ENCODE measurements at places on chromosomes 2 and 18.

DNA sequence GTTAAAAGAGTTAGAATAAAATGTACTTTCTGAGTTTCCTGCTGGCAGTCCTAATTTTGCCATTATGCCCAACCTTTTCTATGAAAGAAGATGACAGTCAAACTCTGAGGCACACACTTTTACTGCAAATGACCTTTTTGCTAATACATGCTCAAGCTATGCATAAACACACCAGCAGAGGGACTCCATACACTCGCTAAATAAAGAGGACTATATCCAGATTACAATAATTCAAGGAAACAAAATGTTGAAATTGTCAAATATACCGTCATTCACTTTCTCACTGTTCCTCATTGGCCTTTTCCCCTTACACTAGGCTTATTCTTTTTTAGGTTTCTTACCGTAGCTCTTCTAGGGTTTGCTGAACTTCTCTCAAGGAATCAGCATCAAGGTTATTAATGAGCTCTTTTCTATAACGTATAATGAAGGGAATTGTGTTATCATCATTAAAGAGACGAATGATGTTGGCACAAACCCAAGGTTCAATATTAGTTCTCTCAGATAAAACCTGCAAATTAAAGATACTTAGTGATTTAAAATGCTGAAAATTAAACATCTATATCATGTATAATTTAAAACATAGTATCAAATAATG is 25.7 kb downstream of the SRBD1 start:
- DNase-seq, result no peak

DNA sequence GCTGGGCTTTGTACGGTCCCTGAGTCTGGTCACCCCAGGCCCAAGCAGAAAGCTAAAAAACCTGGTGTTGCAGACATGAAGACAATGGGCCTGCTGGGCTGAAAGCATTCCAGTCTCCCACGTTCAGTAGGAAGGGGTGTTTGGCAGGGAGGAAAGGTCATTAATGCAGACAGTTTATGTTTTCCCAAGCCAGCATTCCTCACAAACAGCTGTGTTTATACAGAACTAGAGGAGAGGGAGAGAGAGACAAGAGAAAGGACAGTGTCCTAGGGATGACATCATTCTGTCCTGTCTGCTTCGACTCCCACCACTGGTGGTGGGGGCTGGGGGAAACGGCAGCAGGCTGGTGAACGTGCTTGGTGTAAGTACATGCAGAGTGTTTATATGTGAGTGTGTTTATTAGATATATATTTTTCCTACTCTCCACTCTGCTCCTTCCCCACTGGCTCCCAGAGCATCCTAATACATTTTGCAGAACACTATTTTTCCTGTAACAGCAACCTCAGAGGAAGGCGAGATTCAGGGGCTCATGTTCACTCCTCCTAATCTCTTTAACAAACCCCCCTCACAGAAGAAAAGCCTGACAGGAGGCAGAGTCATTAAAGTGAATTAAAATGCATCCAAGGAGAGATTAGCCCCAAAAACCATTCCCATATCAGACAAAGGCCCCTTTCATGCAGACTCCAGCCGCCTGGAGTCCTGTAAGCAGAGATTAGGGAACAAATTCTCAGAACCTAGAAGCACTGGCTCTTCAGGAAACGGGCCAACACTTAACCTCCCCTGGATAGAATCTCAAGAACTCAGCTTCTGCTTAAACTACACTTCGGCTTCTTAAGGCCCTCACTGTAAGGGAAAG is 380.4 kb downstream of the TNS1 start:
- DNase-seq, result no peak

DNA sequence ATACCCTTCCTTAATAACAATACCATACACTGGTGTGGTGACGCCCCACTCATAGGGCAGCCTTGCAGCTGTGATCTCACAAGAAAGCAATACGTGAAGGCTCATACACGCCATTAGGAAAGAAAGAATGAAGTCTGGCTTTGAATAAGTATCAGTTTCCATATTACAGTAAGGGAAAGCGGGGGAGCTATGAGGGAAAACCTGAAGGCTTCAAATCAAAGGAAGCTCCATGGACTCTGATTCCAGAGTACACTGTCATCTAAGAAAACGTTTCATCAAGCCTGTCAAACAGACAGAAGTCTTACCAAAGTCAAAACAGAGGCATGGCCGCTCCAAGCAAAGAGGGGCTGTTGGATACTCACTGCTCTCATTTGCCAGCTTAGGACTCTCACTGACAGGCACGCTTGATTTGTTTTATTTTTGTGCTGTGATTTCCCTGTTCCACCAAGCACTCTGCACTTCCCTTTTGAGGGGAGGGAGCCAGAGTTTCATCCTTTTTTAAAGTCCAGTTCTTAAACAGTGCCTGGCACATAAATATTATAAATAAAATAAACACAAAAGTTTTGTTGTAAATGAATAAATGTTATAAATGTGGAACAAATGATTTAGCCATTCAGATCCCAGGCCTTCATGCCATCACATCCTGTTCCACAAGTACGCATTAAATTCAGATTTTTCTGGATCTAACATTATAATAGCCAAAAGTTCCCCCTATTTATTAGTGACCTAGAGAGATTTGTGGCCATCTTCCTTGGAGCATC is 221.2 kb downstream of the PIEZO2 start:
- no peak for DNase-seq

DNA sequence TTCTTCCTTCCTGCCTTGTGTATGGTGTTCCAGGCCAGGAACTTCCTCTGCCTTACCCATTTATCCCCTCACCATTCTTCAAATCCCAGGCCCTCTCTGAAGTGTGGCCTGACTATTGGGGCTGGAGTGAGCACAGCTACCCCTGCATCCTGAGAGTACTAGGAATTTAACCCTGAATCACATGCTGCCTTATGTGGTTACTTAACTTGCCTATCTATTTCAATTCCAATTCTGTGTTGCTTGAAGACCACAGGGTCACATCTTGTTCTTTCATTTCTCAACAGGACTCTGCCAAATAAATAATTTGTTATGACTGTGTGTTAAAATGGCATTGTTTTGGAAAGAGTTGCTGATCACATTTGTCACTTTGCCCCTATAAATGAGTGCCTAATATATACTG is 108.6 kb downstream of the CERS6 start:
- no peak for DNase-seq

DNA sequence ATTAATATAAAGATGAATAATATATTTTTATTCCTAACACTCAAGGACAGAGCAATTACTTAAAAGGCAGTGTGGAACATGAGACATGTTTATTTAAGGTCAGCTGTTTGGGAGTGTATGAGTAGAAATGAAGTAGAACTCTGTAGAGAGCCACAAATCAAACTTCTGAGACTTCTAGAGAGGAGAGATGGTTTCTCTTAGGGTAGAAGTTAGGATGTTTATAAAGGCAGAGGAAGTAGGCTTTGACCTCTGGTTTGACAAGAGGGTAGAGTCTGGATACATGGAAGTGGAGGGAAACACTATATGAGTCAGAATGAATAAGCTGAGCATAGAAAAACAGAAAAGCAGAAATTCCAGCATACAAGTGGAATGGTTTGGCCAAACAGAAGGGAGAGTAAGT is 262.1 kb upstream of the KLHL14 start:
- no peak for DNase-seq

DNA sequence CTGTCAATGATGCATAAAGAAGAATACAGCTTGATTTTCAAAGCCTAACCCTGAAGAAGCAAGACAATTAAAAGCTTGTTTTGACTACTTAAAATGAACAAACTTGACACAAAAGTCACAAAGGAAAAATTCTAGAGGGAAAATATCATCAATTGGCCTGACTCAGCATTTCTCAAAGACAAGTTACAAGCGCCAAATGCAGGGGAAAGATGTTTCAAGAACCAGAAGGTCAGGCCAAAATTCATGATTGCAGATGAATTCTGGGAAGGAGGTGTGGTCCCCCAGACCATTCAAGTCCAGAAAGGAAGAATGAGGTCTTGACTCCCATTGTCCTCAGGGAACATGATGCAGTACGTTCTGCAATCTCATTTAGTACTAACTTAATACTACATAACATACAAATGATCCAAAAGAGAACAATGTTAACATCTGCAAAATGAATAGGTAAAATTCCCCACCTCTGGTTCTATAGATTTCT is 64.5 kb downstream of the FAM210A start:
- no peak for DNase-seq

DNA sequence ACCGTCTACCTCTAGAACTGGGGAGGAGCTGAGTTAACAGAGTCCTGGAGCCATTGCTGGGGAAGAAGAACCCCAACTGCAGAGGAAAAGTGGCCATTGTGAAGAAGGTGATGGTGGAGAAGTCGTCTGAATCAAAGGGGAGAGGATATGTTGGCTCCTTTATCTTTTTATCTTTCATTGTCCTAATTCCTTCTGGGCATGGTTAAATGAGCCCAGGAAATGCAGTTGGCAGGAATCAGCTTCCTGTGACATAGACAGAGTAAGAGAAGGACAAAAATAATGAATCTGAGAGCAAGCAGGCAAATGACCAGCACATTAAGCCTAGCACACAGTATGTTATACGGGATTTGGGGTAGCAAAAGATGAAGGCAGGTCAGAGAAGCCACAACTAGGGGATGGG is 16.0 kb upstream of the ACTR3 start:
- no peak for DNase-seq

DNA sequence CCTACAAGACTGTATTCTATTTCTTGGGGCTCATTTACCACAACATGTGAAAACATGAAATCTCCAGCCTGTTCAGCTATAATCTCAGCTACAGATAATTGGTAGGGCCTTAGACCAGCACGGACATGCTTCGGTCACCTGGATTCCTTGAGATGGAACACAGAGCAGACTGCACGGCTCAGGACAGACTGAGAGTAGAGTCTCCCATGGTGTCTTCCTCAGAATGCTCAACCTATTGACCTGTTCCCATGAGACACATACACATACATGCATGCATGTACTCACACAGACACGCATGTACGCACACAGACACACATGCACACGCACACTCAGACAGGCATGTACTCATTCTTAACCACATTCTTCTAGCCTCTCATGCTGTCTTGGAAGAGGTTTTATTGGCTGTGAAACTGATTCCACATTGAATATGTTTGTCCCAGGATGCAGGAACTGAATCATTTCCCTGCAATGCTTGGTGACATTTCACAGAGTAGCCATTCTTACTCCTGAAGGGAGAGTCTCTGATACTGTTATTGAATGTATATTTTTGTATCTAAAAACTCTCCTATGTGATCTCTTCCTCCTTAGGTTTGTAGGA is 23.5 kb upstream of the BZW1 start:
- no peak for DNase-seq

DNA sequence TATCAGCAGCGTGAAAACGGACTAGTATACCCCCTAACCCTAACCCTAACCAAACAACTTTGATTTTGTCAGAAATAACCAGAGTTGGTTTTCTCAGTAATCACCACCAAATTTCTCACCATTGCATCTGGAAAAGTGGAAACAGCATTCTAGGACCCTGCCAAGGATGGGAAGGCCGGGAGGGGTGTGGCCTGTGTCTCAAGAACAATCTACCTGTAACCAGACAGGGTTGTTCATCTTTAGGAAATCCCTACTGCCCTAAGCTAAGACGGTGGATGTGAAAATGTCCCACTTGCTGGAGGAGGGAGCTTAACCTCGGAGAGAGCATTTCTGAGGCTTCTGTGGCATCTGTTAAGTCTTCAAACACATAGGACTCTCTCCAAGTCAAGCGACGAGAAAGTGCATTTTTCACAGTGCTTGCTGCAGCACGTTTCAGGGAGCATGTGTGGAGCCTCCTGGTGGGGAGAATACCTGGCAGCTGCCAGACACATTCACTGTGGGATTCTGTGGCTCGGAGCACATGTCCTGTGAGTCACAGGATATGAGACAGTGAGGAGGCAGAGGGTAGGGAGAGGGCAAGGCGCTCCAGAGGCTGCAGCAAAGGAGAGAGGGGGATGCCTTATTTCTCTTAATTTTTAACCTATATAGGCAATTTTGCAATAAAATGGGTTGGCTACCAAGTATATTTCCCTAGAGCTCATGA is 207.5 kb downstream of the SPP2 start:
- no peak for DNase-seq

- no peak for DNase-seq
Measured at GRCh38 chr18:34592481-34592880, 117.6 kb upstream of the DTNA start.

GRCh38 chr2:180505203-180505602 is 475.2 kb upstream of the UBE2E3 start:
- no peak for DNase-seq

DNA sequence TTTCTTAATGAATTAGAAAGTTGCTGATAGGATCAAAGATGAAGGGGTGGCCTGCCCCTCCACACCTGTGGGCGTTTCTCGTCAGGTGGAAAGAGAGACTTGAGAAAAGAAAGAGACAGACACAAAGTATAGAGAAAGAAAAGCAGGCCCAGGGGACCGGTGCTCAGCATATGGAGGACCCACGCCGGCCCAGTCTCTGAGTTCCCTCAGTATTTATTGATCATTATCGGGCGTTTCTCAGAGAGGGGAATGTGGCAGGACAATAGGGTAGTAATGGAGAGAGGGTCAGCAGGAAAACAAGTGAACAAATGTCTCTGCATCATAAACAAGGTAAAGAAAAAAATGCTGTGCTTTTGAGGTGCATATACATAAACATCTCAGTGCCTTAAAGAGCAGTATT is 144.3 kb downstream of the CCDC102B start:
- DNase-seq, result no peak

DNA sequence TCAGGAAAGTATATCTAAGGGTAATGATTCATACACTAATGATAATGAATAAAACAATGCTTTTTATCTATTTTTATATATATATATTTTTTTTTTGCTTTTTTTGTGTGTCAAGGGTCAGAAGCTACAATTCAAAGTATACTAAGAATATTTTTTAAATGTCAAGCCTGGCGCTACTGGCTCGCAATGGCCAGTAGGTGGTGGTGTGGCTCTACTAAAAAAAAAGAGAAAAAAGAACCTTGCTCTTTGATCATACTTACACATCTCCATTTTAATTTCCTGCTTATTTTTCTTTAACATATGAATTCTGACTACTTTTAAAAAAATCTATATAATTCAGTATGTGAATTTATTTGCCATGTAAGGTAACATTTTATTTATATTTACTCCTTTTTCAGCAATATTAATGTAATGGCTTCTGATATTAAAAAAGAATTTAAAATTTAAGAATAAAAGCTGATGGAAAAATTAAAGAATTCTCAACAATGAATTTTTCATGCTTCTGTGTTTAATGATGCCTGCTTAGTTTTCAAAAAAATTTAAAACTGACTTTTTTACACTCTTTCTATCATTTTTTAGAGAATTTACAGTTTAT is 232.9 kb downstream of the GULP1 start:
- no peak for DNase-seq

DNA sequence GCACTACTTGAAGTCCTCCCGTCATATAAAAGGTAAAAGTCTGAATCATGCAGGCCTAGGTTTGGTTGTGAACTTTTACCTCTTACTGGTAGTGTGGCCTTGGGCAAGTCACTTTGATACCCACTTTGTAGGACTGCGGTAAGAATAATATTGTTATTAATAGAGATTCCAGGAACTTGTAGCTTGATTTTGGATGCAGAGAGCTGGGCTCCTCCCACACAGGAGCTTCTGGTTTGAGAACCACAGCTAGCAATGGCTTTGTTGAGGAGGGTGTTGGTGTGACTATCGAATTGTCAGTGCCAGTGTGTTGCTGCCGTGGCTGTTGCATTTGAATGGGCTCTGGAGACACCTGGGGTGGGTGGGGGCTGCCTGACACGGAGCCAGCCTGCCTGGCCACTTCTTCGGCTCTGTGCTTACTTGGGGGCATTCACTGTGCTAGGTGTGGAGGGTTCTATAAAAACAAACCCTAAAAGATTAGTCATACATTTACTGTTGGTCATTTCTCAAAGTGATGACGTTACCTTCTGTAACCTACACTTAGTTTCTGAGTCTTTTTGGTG is 38.5 kb downstream of the ASAP2 start:
- DNase-seq, result no peak
